ENCODE measurements at places on chromosomes 2 and 18.

DNA sequence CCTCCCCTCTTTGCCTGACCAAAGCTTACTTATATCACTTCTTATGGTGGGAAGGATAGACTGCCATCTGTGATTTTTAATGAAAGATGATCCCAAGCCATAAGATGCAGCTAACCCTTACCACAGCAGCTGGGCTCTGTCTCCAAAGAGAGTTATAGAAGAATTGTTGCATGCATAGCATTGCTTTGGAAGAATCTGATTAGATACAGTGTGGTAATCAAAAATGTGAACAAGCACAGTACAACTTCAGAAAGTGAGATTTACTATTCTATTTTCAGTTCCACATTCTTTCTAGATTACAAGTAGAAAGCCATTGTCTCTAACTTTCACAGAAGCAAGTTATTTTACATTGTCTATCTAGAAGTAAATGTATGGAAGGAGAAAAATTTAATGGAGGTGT is 129.0 kb upstream of the ACVR2A start:
- no peak for DNase-seq

- DNase-seq = no peak
These were observed 80.4 kb downstream of the POLR1A start for GRCh38 chr2:86025229-86025820.

GRCh38 chr2:191783416-191783815 is 63.5 kb downstream of the CAVIN2 start:
- no peak for DNase-seq

GRCh38 chr2:107264184-107264583 is 378.2 kb upstream of the ST6GAL2 start:
- DNase-seq = no peak

DNA sequence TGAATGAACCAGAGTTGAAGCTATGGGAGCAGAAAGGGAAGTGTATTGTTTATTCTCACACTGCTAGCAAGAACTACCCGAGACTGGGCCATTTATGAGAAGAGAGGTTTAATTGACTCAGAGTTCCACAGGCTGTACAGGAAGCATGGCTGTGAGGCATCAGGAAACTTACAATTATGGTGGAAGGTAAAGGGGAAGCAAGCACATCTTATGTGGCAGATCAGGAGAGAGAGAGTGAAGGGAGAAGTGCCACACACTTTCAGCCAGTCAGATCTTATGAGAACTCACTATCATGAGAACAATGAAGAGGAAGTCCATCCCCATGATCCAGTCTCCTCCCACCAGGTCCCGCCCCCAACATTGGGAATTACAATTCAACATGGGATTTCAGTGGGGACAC is 383.2 kb upstream of the SLC14A2 start:
- no peak for DNase-seq

Data from H1 (cell line).